SJSA1 (cell line): ENCODE measurements at places on chromosomes 16 and 17. TPM values are rescaled to one million over a fixed set of nuclear protein-coding genes. Genes with fewer than 3 reads are reported as not detected.

Gene GINS2
- 39.8 and 51.4 TPM in 2 replicates for total RNA-seq

DNA sequence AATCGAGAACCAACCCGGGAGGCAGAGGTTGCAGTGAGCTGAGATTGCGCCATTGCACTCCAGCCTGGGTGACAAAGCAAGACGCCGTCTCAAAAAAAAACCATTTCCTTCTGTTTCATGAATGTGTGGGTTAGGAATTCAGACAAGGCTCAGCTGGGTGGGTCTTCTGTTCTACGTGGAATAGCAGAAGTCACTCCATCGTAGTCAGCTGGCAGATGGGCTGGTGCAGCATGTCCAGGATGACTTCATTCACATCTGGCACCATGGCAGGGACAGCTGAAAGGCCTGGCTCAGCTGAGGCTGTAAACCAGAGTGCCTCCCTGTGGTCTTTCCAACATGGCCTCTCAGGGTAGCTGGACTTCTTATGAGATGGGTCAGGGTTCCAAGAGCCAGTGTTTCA, 89.0 kb downstream of the C17orf67 start:
- no peak for DNase-seq

DNA sequence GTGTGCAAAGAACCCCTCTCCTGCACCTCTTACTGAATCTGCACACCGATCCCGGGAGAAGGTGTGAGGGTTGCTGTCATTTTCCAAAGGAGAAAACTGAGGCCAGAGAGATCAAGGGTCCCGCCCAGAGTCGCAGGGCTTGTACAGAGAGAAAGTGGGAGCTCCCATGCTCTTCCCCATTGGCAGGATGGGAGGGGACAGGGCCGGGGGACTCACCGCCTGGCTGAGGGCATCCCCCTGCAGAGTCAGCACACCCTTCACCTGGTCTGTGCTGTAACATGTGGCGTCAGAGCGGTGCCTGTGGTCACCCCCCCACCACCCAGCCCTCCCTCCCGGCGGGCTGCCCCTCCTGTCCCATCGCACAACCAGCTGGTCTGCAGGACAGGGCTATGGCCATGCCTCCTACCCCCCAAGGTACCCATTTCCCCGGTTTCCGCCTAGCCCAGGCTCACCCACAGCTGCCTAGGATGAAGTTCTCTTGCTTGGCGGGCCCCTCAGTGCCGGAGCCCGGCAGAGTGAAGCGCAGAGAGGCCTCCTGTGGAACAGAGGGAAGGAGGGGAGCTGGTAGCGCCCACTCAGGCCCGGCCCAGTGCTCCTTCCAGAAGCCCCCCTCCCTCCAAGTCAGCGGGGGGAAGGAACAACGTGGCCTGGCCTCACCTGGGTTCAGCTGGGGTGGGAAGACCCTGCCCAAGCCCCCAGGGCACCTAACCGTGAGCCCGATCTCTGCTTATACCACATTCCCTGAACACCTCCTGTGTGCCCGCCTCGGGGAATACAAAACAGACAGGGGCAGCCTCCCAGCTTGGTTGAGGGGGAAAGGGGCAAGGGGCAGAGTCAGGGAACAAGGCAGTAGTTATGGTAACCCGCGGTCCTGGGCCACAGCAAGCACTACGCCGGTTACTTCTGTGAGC, 1.1 kb downstream of the ROGDI start:
- no peak for DNase-seq

DNA sequence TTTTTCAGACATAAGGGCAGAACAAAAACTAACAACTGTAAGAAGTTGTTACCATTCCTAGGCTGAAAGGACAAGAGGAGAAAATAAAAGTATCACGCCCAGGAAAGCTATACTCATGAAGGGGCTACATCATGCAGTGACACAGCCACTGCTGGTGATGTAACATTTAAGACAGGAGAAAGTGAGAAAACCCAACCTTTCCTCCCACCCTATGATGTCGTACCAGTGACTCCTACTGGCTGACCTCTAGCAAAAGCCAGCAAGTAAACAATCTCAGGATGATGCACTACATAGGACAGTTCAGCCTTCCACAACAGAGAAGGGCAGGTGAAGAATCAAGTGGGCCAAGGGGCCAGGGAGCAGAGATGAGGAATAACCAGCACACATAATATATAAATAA, 14.0 kb upstream of the OR1E2 start:
- no peak for DNase-seq
